ENCODE measurements at places on chromosomes 12 and 14. TPM values are rescaled to one million over a fixed set of nuclear protein-coding genes. Genes with fewer than 3 reads are reported as not detected.

SLC24A4 gene
- total RNA-seq = not detected

MEG3 gene
- not detected for total RNA-seq

PLEKHG7 gene
- not detected for total RNA-seq

PROX2 gene
- total RNA-seq = 0.41 TPM

DCP1B gene
- total RNA-seq = 13.5 TPM

CD27 gene
- 56.7 TPM for total RNA-seq

NTF3 gene
- total RNA-seq = not detected

LIMA1 gene
- 16.5 TPM for total RNA-seq

DNA sequence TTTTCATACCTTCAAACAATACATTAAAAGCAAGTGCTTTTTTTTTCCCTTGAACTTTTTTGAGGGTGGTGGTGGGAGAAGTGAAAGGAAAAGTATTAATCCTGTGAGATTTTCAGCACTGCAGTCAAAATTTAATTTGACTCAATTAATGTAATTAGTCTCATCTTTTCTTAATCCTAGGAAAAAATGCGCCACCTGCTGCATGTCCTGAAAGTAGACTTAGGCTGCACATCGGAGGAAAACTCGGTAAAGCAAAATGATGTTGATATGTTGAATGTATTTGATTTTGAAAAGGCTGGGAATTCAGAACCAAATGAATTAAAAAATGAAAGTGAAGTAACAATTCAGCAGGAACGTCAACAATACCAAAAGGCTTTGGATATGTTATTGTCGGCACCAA is 52.2 kb downstream of the SPATA7 start:
- H3K4me1 ChIP-seq = no peaks in the 10 kb centered on the region
- peaks cover 5% of the 10 kb centered on the region for H3K36me3 ChIP-seq
- H3K4me3 ChIP-seq = no peak overlapping the region
- H3K27ac ChIP-seq = no peak overlapping the region
- no peaks in the 10 kb centered on the region for H3K27me3 ChIP-seq

DNA sequence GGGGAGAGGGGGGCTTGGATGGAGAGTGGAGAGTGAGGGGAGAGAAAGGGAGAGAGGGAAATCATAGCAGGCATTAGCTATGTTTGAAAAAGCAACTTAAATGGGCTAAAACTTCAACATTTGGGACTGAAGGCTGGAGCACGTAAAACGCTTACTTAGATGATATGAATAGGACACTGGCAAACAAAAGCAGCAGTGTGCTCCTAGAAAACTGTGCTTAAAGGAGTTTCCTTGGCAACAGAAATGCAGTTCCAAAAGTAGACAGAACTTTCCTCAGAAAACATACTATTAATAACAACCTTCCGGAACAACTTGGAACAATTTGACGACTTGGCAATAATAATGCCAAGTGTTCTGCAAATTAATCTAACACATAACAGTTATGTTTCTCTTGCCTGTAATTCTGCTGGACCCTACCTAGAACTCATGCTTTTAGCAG is 235.5 kb upstream of the NPAS3 start:
- no peak for DNase-seq
- no peaks in the 10 kb centered on the region for H3K27me3 ChIP-seq
- H3K4me1 ChIP-seq = peaks cover 8% of the 10 kb centered on the region
- H3K36me3 ChIP-seq = no peaks in the 10 kb centered on the region
- H3K4me3 ChIP-seq = no peak overlapping the region
- peak overlapping the region; percentile 9 for H3K27ac ChIP-seq

- H3K36me3 ChIP-seq = no peaks in the 10 kb centered on the region
- no peaks in the 10 kb centered on the region for H3K27me3 ChIP-seq
- DNase-seq = no peak
- H3K4me1 ChIP-seq = no peaks in the 10 kb centered on the region
- no peak overlapping the region for H3K27ac ChIP-seq
These were observed 104.2 kb upstream of the ABCD2 start for GRCh38 chr12:39723831-39724230.

GRCh38 chr12:127781336-127781735 is 485.6 kb upstream of the TMEM132C start:
- no peaks in the 10 kb centered on the region for H3K27me3 ChIP-seq
- H3K4me3 ChIP-seq = no peak overlapping the region
- H3K36me3 ChIP-seq = no peaks in the 10 kb centered on the region
- H3K4me1 ChIP-seq = no peaks in the 10 kb centered on the region
- no peak for DNase-seq

- no peaks in the 10 kb centered on the region for H3K4me1 ChIP-seq
- H3K27me3 ChIP-seq = no peaks in the 10 kb centered on the region
- no peaks in the 10 kb centered on the region for H3K36me3 ChIP-seq
- H3K4me3 ChIP-seq = no peak overlapping the region
- DNase-seq = peak; percentile 62
These were observed 70.1 kb downstream of the PHETA1 start for GRCh38 chr12:111298582-111299436.

- no peaks in the 10 kb centered on the region for H3K36me3 ChIP-seq
- DNase-seq = peak; percentile 88
- H3K27ac ChIP-seq = peak overlapping the region; percentile 95
These were observed 11.3 kb downstream of the PHLDA1 start for GRCh38 chr12:76020281-76020680.

DNA sequence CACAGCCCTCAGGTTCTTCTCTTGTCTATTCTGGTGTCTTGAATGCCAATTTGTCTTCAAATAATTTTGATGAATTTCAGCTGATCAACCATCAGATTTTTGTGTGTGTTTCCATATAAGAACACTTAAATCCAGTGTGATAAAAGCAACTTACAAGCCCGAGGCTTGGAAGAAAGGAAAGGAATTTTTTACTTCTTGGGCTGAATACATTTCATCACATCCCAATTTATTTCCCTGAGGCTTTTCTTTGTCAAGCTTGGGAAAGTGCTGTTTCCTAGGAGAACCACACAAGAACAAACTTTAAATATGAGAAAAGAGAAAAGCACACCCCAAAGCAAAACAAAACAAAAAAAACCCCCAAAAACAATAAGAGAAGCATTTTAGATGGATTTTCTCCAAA is 26.6 kb downstream of the GPRC5D start:
- H3K4me3 ChIP-seq = no peak overlapping the region
- H3K27ac ChIP-seq = no peak overlapping the region
- DNase-seq = no peak
- H3K4me1 ChIP-seq = no peaks in the 10 kb centered on the region
- H3K27me3 ChIP-seq = no peaks in the 10 kb centered on the region
- no peaks in the 10 kb centered on the region for H3K36me3 ChIP-seq

DNA sequence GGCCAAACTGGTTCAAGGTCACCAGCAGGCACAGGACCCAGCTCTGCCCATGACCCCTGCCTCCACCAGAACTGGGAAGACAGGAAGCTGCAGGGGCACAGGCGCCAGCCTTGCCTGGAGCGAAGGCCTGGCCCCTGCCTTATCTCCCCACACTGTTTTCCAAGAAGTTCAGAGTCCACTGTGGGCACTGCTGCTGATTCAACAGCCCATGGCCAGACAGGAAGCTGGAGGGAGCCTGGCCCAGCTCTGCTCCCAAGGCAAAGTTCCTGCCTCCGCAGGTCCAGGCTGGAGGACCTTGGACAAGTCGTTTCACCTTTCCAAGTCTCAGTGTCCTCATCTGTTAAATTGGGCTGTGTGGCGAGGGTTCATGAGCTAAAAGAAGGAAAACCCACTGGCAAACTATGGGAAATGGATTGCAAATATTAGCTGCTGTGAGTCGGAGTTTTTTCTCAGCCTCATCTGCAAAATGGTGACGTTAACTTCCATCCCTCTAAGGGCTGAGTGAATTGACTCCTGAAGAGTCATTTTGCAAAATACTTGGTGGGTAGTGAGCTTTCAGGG is 1.2 kb downstream of the PHETA1 start:
- no peak for DNase-seq
- H3K4me3 ChIP-seq = peak overlapping the region; percentile 53
- H3K27me3 ChIP-seq = no peaks in the 10 kb centered on the region

- no peaks in the 10 kb centered on the region for H3K36me3 ChIP-seq
- H3K4me3 ChIP-seq = no peak overlapping the region
- DNase-seq = no peak
- H3K27me3 ChIP-seq = no peaks in the 10 kb centered on the region
- H3K27ac ChIP-seq = no peak overlapping the region
These were observed 217.1 kb downstream of the SLC38A4 start for GRCh38 chr12:46608431-46609272.

- H3K4me3 ChIP-seq = peak overlapping the region; percentile 89
- peak; percentile 73 for DNase-seq
- no peaks in the 10 kb centered on the region for H3K27me3 ChIP-seq
- H3K27ac ChIP-seq = no peak overlapping the region
- no peaks in the 10 kb centered on the region for H3K36me3 ChIP-seq
- peaks cover 29% of the 10 kb centered on the region for H3K4me1 ChIP-seq
These were observed 783 bp downstream of the CORO1C start for GRCh38 chr12:108730365-108731104.

DNA sequence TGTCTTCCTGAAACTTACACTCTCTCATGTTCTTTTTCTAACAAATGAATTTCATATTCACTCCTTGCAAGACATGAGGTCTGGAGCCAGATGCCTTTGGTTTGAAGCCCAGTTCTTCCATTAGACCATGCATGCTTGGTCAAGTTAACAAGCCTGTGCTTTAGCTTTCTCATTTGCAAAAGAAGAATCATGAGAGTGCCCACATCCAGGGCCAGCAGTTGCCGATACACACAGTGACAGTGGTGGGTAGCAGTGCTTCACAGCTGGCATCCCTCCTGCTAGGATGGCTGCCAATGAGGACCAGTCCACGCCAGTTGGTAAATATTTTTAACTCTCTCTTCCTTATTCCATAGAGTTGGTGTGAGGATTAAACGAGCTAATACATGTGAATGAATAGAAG is 163.1 kb downstream of the PHLDA1 start:
- peaks cover 5% of the 10 kb centered on the region for H3K4me1 ChIP-seq
- no peak for DNase-seq
- no peak overlapping the region for H3K27ac ChIP-seq
- H3K27me3 ChIP-seq = peaks cover 10% of the 10 kb centered on the region
- no peak overlapping the region for H3K4me3 ChIP-seq

DNA sequence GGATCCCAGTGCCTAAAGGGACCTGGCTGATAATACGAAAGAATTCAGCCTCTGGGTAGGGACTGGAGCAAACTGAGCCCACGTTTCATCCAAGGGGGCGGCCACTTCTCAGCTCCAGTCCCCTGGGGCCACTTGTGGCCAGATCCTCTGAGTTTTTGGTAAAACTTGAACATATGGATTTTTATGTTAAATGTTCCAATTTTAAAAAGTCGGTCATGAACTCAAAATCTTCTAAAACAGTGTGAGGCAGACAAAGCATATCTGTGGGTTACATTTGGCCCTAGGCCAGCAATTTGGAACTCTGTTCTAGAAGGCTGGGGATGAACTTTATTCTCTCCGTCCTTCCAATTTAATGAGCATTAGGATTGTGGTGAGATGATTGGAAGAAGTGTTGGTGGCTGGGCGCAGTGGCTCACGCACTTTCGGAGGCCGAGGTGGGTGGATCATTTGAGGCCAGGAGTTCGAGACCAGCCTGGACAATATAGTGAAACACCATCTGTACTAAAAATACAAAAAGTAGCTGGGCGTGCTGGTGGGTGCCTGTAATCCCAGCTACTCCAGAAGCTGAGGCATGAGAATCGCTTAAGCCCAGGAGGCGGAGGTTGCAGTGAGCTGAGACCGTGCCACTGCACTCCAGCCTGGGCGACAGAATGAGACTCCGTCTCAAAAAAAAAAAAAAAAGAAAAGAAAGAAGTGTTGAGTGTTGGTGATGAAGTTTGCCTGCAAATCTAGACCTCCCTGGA is 3.0 kb upstream of the PPP1CC start:
- H3K36me3 ChIP-seq = peaks cover 14% of the 10 kb centered on the region
- H3K4me3 ChIP-seq = no peak overlapping the region
- no peak overlapping the region for H3K27ac ChIP-seq
- peaks cover 15% of the 10 kb centered on the region for H3K4me1 ChIP-seq

DNA sequence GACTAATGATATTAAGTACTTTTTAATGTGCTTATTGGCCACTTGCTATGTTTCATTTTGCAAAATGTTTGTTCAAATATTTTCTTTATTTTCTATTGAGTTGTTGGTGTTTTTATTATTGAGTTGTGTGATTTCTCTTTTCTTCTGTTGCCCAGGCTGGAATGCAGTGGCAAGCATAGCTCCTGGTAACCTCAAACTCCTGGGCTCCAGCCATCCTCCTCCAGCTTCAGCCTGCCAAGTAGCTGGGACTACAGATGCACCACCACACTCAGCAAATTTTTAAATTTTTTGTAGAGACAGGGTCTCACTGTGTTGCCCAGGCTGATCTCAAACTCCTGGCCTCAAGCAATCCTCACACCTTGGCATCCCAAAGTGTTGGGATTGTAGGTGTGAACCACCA is 199.2 kb downstream of the NOVA1 start:
- DNase-seq = no peak
- no peaks in the 10 kb centered on the region for H3K27me3 ChIP-seq

GRCh38 chr12:39626033-39626814 is 6.6 kb upstream of the ABCD2 start:
- H3K4me1 ChIP-seq = peaks cover 72% of the 10 kb centered on the region
- no peak overlapping the region for H3K4me3 ChIP-seq
- no peak overlapping the region for H3K27ac ChIP-seq
- H3K27me3 ChIP-seq = no peaks in the 10 kb centered on the region

- no peaks in the 10 kb centered on the region for H3K27me3 ChIP-seq
- no peak for DNase-seq
- no peaks in the 10 kb centered on the region for H3K4me1 ChIP-seq
- no peak overlapping the region for H3K27ac ChIP-seq
- H3K4me3 ChIP-seq = no peak overlapping the region
- no peaks in the 10 kb centered on the region for H3K36me3 ChIP-seq
These were observed 65.1 kb upstream of the PZP start for GRCh38 chr12:9273276-9273675.

- H3K36me3 ChIP-seq = no peaks in the 10 kb centered on the region
- DNase-seq = no peak
- H3K27me3 ChIP-seq = no peaks in the 10 kb centered on the region
- no peak overlapping the region for H3K4me3 ChIP-seq
These were observed 43.5 kb downstream of the DNAI7 start for GRCh38 chr12:25151476-25151875.

DNA sequence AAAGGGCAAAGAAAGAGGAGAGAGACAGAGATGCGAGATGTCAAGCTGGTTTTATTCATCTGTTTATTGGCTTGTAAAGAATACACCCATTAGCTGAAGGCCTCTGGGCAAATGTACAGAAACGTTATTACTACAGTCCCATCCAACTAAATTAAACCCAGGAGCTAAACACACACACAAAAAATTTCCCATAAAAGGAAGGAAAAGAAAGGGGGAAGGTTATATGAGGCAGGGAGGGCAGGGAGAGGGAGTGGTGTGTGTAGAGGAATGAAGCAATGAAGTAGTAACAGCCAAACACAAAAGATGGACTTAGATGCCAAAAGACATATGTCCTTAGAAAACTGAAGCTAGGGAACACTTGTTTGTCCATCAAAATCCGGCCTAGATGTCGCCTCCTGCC is 3.1 kb upstream of the MFAP5 start:
- H3K27me3 ChIP-seq = peaks cover 5% of the 10 kb centered on the region
- no peak overlapping the region for H3K4me3 ChIP-seq
- no peak overlapping the region for H3K27ac ChIP-seq
- H3K4me1 ChIP-seq = no peaks in the 10 kb centered on the region
- H3K36me3 ChIP-seq = no peaks in the 10 kb centered on the region
- DNase-seq = no peak

DNA sequence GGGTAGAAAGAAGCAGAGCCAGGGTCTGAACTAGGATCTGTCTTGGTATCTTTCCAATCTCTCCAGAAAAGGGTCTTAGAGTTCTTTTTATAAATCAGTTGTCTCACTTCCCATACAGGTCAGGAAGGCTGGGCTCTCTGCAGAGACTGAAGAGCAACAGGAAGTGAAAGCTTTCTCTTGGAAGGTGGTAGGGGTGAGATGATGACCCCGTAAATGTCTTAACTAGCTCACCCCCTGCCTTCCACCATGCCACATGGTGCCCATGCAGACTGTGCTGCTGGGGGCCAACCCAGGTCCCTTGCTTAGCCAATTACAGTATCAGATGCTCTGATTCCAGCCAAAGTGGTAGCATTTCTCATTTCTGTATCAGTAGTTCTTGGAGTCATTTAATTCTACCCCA is 17.6 kb upstream of the RASSF8 start:
- no peak overlapping the region for H3K4me3 ChIP-seq
- H3K27me3 ChIP-seq = peaks cover 4% of the 10 kb centered on the region
- H3K27ac ChIP-seq = no peak overlapping the region
- H3K36me3 ChIP-seq = no peaks in the 10 kb centered on the region
